ENCODE measurements at places on chromosomes 5 and 9.

DNA sequence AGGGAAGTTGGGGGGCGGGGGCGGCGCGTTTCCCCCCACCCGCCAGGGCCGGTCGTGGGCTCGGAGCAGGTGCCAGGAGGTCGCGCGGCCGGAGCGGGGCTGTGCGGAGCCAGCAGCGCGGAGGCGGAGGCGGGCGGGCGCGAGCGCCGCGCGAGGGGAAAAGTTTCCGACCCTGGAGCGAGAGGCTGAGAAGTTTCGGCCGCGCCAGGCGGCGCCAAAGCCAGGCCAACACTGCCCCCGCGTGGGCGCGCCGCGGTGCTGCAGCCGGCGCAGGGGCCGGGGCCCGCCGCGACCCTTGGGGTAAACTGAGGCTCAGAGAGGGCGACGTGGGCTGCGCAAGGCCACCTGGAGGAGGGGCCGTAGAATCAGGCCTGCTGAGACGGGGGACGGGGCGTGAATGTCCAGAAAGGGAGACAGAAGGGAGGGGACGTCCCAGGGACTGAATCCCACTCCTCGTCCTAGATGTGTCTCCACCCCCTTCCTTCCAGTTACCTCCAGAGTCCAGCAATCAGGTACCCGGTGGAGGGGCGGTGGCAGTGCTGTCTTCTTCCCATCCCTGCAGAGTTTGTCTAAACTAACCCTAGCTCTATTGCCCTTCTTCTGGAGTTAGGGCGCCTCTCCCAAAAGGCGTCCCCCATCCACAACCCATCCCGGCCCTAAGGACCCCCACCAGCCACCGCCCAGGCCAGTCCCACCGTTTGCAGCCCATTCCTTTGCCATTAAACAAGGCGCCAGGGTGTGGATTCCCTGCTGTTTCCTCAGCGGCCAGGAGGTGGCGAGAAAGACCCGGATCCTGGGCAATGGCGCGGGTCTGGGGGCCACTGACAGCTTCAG, 10.2 kb downstream of the C9orf50 start:
- DNase-seq, result no peak

GRCh38 chr9:131366761-131367401, 27.0 kb upstream of the PRRC2B start:
- peak; percentile 53 for DNase-seq

GRCh38 chr9:98884849-98885248, 58.9 kb upstream of the COL15A1 start:
- DNase-seq, result no peak

DNA sequence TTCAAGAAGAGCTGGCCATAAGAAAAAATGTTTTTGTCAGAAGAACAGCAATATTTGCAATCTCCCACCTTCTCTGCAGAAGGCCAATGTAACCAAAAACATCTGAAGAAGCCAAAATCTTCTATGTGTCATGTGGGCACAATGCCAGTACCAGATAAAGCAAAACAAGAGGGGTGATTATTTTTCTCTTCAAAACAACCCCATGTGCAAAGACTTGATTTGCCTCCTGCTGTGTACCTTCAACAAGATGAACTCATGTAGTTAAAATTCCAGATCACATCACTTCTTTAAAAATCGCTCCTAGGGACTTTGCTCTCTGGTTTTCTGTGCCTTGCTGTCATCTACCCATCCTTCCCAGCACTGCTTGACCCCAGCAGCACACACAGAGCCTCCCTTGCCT, 134.0 kb upstream of the MAP3K1 start:
- peak; percentile 43 for DNase-seq

DNA sequence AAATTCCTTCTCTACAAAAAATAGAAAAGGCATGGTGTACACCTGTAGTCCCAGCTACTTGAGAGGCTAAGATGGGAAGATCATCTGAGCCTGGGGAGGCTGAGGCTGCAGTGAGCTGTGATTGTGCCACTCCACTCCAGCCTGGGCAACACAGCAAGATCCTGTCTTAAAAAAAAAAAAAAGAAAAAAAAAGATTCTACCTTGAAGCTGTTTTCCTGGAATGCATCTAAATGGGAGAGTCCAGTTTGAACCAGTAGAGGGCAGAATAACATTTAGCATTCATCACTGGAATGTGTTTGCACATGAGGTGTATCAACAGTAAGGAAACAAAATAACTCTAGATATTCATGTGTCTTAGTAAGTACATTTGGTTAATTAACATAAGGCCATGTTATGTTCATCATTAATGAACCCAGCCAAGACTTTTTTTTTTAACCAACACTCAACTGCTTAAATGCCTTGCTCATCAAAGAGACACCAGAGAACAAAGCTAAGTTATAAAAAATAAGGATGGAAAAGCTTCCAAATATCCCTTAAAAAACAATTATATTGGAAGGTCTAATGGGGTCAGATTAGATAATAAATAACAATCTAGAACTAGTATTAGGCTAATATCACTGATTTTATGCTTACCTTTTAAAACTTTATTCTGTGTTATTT, 16.1 kb downstream of the IFNE start:
- DNase-seq, result peak; percentile 69

DNA sequence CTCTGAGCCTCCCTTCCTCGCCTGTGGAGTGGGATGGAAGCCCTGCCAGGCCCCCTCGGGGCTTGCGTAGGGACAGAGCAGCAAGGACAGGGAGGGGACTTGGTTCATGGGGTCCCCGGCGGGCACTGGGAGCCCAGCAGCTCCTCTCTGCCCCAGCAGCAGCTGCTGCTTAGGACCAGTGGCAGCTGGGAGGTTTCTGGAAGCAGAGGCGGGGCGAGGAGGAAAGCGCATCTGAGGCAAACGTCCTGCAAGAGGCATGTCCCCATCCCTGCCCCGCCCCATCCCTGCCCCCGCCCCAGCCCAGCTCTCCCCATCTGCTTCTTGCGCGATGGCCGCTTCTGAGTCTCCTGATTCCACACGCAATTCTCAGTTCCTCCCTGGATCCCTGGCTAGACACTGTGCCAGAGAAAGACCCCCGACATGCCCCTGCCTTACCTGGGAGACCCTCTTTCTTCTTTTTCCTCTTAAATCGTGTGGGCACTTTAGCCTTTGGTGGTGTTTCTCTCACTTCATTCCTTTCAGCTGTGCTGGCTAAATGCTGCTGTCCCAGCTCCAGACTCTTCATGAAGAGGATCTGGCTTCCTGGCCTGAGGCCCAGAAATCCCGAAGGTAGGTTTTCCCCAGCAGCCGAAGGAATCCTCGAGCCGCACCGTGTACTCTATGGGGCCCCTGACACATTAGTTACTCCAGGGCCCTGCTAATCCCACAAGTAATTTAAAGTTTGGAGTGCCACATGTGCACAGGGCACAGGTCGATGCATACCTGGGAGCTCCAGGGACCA, 4.4 kb upstream of the OR2S2 start:
- DNase-seq, result peak; percentile 77

DNA sequence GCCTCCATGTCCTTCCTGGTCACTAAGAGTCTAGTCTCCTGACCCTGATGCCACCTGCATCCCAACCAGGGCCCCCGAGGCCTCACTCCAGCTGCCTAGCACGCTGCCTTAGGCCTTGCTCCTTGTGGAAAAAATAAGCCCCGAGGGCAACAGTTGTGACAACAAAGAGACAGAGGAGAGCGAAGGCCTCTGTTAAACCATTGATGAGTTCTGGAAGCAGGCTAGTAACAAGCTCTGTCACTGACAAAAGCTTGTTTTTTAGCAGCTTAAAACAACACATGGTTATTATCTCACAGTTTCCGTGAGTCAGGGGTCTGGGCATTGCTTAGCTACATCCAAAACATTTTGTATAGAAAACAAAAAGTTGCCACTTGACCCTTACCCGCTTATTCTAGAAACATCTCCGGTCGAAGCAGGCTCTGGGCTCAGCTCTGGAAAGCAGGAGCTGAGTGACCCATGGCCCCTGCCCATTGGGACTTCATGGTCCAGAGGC, 48.2 kb upstream of the TBC1D2 start:
- DNase-seq, result no peak

GRCh38 chr5:43631182-43631910, 28.4 kb downstream of the NNT start:
- peak; percentile 87 for DNase-seq

GRCh38 chr9:12720551-12720950, 27.4 kb downstream of the TYRP1 start:
- no peak for DNase-seq

DNA sequence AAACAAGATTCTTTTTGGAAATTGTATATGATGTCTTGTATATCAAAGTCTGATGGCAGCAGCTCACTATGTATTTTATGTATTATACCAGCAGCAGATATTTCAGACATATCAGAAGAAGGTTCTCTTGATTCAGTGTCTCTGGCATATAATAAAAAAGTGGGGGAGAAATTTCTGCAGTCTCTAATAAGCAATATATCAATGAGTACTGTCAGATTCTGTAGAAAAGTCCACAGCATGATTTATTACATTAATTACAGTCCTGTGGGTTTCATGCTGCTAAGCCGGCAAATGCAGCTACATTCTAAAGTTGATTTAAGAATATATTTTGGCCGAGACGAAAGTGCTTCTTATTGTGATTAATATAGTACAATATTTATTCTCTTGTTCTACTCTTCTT, 113.1 kb downstream of the KIAA1958 start:
- no peak for DNase-seq

GRCh38 chr5:177468329-177468684, 5.1 kb downstream of the DBN1 start:
- DNase-seq, result no peak

- DNase-seq, result no peak
Observed at GRCh38 chr5:33275921-33276627, 164.7 kb upstream of the TARS1 start.

GRCh38 chr5:36607838-36608783, 1.7 kb downstream of the SLC1A3 start:
- DNase-seq, result peak; percentile 62

DNA sequence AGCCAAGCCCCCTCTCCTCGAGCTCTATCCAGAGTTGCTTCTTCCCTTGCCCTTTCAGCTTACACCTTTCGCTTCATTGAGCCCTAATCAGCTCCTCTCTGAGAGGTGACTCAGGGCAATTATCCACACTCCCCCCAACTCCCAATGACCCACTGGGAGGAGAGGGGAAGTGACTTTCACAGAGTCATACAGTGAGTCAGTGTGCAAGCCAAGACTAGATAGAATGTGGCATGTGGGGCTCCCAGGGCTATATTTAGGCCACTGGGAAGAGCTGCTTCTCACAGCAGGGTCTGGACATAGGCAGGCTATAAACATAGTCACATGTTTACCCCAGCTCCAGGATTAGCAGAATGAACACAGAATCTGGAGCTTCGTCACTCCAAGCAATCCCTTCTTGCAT, 57.4 kb downstream of the NRG2 start:
- peak; percentile 78 for DNase-seq

DNA sequence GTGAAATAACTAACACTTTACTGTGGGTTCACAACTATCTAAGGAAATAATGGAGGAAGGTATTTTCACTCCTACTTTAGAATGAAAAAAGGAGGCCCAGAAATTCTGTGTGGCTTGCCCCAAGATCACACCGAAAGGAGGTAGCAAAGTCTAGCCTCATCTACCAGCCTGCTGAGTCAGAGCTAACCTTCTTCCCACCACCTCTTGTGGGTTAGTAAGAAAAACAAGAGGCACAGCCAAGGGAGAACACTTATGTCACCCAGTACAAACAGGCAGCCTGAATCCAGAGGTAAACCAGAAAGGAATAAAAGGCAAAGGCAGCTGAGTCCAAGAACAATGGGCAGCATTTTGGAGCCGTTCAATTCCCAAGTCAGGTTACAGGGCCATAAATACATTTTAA, 91.9 kb upstream of the RASEF start:
- DNase-seq, result no peak

- DNase-seq, result peak; percentile 84
Observed at GRCh38 chr9:91500509-91501014, 76.9 kb upstream of the NFIL3 start.

DNA sequence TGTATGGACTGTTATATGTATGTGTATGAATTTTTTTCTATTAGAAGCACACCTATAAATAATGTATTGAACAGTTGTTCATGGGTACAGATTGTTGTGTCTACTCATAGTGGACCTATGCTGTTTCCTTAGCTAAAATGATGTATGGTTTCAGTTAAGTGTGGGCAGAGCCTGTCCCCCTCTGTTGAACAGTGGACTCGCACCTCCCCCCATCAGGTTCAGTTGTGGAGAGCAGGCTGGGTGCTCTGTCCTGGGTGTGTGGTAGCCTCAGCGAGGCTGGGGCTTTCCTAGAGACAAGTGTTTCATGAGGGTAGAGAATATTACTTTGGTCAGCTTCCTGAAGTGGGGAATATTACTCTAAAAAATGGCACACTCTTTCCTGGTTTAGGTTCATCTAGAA, 47.4 kb upstream of the LRRTM2 start:
- no peak for DNase-seq

DNA sequence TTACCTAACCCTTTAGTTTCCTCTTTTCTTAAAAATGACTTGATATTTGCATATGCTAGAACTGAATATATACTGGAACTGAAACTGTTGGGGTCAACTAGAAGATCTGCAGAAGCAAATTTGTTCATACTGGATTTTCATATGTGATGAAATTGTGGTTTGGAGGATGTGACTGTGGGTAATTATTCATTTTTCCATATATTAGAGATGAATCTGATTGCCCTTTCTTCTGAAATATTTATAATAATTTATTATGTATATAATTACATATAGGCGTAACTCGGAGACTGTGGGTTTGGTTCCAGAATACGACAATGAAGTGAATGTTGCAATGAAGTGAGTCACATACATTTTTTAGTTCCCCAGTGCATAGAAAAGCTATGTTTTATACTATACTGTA, 149.1 kb downstream of the ATP10B start:
- DNase-seq, result no peak

DNA sequence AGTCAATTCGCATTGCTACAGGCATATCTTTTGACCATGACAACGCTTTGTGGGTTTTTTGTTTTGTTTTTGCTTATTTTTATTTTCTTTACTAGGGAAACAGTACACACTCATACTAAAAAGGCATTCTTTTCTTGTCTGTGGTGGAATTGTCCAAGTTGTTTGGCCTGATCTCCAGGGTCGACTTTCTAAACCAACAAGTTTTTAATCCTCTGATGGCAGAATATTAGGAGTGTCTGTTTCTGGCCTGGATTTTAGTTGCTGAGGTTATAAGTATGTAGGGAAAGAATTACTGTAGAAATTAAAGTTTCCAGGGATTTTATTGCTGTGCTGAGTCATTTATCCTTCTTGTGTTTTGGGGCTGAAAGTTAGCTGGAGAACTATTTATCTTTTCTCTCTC, 218.5 kb downstream of the TAF11L14 start:
- no peak for DNase-seq

- DNase-seq, result peak; percentile 84
Observed at GRCh38 chr9:115849679-115850412, 303.7 kb upstream of the PAPPA start.

- no peak for DNase-seq
Observed at GRCh38 chr9:33172256-33173238, 5.4 kb upstream of the B4GALT1 start.
